ENCODE measurements at places on chromosomes 13 and 19. TPM values are rescaled to one million over a fixed set of nuclear protein-coding genes. Genes with fewer than 3 reads are reported as not detected.

The ITGBL1 gene
- 47.1 TPM for total RNA-seq

The PDX1 gene
- total RNA-seq = not detected

The FGF14 gene
- not detected for total RNA-seq

- DNase-seq = no peak
Measured at GRCh38 chr13:38624822-38625221, 62.1 kb upstream of the FREM2 start.

- DNase-seq = no peak
Measured at GRCh38 chr19:12792051-12792852, 966 bp downstream of the JUNB start.

GRCh38 chr13:46948338-46948737 is 51.5 kb upstream of the HTR2A start:
- no peak for DNase-seq

DNA sequence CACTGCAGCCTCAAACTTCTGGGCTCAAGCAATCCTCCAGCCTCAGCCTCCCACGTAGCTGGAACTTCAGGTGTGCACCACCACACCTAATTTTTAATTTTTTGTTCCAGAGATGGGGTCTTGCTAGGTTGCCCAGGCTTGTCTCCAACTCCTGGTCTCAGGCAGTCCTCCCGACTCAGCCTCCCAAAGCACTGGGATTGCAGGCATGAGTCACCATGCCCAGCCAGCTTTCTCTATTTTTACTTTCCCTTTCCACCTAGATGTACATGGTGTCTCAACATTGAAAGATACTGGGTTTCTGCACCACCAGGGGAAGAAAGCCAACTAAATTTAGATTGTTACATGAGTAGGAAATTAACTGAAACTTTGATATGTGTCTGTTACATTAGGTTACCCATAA is 13.8 kb upstream of the ZNF846 start:
- no peak for DNase-seq
